PC-3 (cell line): ENCODE measurements at places on chromosomes 1 and 21. TPM values are rescaled to one million over a fixed set of nuclear protein-coding genes. Genes with fewer than 3 reads are reported as not detected.

DNA sequence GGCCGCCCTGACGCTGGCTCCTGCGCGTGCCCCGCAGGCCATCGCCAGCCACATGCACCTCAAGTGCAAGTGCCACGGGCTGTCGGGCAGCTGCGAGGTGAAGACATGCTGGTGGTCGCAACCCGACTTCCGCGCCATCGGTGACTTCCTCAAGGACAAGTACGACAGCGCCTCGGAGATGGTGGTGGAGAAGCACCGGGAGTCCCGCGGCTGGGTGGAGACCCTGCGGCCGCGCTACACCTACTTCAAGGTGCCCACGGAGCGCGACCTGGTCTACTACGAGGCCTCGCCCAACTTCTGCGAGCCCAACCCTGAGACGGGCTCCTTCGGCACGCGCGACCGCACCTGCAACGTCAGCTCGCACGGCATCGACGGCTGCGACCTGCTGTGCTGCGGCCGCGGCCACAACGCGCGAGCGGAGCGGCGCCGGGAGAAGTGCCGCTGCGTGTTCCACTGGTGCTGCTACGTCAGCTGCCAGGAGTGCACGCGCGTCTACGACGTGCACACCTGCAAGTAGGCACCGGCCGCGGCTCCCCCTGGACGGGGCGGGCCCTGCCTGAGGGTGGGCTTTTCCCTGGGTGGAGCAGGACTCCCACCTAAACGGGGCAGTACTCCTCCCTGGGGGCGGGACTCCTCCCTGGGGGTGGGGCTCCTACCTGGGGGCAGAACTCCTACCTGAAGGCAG is 23.4 kb upstream of the ARF1 start:
- DNase-seq = no peak

- no peak for DNase-seq
These were observed 293.7 kb downstream of the PCP4 start for GRCh38 chr21:40160911-40161310.

- no peak for DNase-seq
These were observed 158.6 kb downstream of the MIS18A start for GRCh38 chr21:32120230-32120629.

DNA sequence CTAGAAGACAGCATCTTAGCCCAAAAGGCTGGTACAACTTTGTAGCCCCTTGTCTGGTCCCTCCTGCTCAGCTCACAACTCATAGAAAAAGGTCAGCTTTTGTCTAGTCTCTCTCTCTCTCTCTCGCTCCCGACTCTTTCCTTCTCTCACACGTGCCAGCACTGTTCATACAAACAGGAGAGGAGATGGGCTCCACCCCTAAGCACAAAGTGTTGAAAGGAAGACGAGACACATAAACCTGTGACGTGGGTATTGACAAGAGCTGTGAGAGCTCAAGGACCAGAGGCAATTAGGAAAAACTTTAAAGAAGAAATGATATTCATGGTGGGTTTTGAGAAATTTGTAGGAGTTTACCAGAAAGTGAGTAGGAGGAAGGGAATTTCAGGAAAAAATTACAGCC is 23.6 kb upstream of the KCNC4 start:
- DNase-seq = no peak

DNA sequence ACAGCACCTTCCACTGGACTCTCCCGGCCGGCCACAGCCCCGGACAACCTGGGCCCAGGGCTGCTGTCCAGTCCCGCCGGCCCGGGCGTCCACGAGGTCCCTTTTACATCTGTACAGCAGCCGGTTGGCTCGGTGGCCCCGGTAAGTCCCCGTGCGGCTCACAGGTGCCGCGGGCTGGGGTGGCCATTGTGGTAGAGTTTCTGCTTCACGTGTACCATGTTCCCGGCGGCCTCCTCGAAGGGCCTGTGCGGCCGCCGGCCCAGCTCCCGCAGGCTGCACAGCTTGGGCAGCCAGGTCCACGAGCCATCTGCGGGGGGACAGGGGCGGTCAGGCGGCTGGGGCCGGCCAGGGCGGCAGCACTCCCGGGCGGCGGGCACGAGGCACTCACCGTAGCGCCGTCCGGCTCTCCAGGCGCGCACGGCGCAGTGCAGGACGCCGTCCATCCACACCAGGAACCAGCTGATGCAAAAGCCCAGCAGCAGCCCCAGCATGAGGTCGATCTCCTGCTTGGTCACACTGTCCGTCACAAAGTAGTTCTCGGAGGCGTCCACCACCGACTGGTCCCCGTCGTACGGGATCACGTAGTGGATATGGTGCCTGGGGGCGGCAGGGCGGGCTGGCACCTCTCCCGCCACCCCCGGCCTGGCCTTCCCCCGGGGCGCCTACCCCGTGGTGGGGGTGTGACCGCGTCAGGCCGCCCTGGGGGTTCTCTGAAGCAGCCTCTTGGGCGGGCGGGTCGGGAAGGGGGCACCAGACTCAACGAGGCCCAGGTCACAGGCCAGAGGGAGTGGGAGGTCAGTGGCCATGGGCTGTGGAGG is 5.0 kb downstream of the TMEM240 start:
- DNase-seq = no peak

DNA sequence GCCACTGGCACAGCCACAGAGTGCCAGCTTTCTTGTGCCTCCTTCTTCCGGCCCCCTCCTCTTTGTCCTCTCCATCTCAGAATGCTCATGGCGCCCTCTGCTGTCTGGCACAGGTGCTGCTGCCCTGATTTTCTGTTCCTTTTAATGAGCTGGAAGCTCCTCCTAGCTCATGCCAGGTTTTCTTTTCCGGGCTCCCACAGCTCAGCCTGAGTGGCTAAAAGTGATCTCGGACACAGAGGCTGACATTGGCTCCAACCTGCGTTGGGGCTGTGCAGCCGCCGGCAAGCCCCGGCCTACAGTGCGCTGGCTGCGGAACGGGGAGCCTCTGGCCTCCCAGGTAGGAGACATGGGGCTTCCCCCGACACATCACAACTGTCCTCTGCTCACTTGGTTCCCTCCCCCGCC is 18.7 kb downstream of the CNTN2 start:
- peak; percentile 97 for DNase-seq

The KRTAP12-2 gene
- not detected in 2 replicates for total RNA-seq

The DLGAP3 gene
- total RNA-seq = not detected in 2 replicates

The RGS7 gene
- 0.15 and 0.29 TPM in 2 replicates for total RNA-seq

The GRHL3 gene
- total RNA-seq = 3.5 and 7.8 TPM in 2 replicates

The RBM11 gene
- 1.9 and 2.1 TPM in 2 replicates for total RNA-seq

The BEND5 gene
- 1.9 and 3.1 TPM in 2 replicates for total RNA-seq

The S100A14 gene
- total RNA-seq = 462 and 536 TPM in 2 replicates

The FAM163A gene
- total RNA-seq = not detected in 2 replicates

The OPTC gene
- not detected in 2 replicates for total RNA-seq

The PGBD5 gene
- total RNA-seq = under 0.01 TPM in 1 of 2 replicates, not detected in the other
